ENCODE measurements at places on chromosomes 1 and 21.

- peak; percentile 51 for DNase-seq
Measured at GRCh38 chr21:29195981-29196669, 65.7 kb downstream of the MAP3K7CL start.

DNA sequence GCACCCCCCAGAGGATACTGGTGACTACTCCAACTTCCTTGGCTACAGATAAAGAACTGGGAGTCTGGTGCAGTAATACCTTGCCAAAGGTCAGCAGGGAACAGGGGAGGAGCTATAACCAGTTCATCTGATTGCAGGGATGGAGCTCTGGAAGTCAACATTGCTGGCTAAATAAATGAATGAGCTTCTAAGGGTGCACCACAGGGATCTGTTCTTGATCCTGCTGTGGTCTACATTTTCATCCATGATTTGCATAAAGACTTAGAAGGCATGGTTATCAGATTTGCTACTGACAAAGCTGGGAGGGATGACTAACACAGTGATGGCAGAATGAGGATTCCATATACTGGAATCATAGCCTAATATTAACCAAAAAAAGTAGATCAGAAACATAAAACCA lies 18.3 kb downstream of the PLEKHA6 start:
- DNase-seq: no peak

DNA sequence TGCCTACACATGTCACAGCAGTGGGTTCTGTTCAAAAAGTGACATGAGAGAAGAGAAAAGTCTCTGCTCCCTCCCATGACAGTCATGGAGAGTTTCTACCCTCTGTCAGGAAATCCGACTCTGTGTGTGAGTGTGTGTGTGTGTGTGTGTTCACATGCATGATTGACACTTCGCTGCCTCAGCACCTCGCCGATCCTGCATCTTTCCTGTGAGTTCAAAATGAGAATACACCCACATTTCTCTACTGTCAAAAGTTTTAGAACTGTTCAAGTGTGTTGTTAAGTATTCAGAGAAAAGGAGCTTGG lies 46.2 kb upstream of the COX20 start:
- no peak for DNase-seq

GRCh38 chr1:207997486-207998268 lies 86.8 kb upstream of the CD34 start:
- peak; percentile 21 for DNase-seq

- no peak for DNase-seq
Measured at GRCh38 chr1:196418772-196419171, 189.5 kb downstream of the KCNT2 start.

GRCh38 chr1:226157761-226158316 lies 28.7 kb downstream of the ACBD3 start:
- no peak for DNase-seq

DNA sequence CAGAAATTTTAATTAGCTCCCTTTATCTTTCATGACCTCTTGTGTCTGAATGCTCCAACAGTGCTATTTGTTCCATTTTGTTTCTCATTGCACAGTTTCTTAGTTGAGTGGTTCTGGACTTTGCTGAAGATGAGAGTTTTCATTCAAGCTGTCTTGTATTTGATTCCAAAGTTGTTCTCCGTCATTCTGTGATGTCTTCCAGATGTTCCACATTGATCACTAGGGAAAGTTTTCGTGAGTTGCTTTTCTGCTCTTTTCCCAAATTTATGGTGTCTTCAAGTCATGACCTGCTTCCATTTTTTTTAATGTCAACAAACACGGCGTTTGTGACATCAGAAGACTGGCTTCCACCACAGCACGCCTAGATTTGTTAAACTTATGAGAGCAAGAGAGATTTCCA lies 575.5 kb downstream of the MRPL39 start:
- no peak for DNase-seq

DNA sequence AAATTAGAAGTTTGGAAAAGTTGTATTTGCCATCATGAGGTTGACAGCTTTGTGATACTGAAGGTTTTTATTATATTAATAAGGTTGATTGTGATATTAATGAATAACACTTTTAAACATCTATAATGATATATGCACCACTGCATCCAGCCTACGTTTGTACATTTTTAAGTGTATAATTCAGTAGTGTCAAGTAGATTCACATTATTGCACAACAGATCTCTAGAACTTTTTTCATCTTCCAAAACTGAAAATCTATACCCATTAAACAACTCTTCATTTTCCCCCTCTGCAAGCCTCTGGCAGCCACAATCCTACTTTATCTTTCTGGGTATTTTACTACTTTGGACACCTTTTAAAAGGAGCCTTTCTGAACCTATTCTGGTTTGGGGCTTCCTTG lies 37.2 kb upstream of the ZMYM4 start:
- no peak for DNase-seq
